ENCODE measurements at places on chromosomes 16 and 17. TPM values are rescaled to one million over a fixed set of nuclear protein-coding genes. Genes with fewer than 3 reads are reported as not detected.
A peak's percentile ranks its signal among the peaks of the same experiment; 100 is the strongest.

DNA sequence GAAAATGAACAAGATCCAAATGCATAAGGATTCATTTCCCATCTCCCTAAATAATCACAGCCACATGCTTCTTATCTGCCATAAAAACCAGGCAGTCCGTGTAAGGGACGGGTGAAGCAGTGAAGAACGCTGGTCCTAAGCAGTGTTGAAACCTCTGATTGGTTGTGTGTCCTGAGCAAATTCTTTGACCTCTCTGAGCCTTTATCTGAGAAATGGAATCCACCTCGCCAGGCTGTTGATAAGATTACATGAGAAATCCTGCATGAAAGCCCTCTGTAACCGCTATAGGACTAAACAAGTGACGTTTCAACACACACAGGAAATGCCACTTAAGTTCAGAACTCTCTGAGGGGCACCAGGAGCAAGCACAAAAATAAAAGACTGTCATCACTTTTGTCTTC lies 26.8 kb downstream of the GAS7 start:
- no peak for DNase-seq

DNA sequence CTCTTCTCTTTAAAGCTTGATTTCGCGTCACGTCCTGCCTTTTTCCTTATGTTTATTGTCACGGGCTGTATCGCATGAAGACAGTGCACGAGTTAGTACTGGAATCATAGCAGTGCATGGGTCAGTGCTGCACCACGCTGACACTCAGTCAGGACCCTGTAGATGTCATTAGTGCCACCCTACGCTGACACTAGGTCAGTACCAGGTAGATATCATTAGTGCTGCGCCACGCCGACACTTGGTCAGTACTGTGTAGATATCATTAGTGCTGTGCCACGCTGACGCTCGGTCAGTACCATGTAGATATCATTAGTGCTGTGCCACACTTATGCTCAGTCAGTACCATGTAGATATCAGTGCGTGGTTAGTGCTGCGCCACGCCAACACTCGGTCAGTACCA lies 106.2 kb upstream of the ZNF469 start:
- DNase-seq: no peak

- DNase-seq: no peak
Observed at GRCh38 chr16:11472851-11473250, 113.9 kb downstream of the LITAF start.

DNA sequence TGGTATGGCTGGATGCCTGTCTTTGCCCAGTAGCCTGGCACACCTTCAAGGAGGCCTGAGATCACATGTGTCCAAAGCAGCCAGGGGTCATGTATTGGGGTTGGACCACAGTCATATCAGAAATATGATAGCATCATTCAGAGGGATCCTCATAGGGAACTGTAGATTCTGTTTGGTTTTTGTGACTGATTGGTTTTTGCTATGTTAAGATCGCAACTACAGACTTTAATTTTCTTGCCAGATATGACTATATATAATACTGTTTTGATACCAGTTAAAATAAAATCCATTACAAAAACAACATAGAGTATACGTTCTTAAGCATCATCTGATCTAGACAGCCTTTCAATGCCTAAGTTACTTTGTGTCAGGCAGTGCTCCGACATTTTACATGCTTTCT lies 11.8 kb upstream of the SMPD3 start:
- DNase-seq: no peak

DNA sequence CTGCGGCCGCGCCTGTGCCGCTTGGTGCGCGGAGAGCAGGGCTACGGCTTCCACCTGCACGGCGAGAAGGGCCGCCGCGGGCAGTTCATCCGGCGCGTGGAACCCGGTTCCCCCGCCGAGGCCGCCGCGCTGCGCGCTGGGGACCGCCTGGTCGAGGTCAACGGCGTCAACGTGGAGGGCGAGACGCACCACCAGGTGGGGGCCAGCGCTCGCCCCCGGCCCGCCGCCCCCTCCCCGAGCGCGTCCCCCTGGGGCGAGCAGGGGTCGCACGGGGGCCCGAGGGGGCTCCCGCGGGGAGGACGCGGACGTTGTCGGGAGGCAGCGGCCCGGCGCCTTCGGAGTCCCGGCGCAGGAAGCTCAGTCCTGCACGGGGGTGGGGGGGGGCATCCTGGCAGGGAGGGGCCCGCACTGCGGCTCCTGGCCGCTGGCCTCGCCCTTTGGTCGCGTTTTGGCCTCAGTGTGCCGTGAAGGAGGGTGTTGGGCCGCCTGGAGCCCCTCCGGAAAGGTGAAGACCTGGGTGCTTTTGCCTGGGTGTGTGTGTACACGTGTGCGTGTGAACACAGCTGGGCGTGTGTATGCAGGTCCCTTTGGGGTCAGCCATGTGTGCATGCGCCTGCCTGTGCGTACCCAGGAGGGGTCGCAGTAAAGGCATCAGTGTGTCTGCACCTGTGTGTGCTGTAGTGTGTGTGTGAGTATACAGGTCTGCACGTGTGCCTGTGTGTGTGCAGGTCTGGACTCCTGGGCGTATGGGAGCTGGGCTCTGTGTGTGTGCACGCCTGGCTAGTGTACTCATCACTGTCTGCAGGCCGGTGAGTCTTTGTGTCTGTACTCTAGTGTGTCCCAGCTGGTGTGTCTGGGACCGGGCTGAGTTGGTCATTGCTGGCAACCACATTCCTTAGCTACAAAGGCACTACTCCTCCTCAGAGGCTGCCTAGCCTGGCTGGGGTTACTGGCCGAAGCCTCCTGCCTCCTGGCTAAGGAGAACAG lies 615 bp downstream of the NHERF2 start:
- DNase-seq: no peak

DNA sequence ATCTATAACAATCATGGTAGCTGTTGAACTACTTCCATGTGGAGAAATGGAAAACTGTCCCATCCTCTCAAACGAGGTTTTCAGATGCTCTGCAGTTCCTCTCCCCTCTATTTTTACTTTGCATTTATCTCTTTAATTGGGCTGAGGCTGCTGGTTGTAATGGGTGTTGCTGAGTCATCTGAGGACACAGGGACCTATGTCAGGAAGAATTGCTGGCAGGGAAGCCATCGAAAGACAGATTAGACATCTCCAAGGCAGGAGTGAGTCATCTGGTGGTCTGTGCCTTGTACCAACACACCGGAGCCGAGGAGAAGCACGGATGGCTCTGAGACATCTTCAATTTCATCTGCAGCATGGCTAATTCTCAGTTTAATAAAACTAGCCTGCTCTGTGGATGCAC lies 394.5 kb downstream of the GRIN2A start:
- no peak for DNase-seq

DNA sequence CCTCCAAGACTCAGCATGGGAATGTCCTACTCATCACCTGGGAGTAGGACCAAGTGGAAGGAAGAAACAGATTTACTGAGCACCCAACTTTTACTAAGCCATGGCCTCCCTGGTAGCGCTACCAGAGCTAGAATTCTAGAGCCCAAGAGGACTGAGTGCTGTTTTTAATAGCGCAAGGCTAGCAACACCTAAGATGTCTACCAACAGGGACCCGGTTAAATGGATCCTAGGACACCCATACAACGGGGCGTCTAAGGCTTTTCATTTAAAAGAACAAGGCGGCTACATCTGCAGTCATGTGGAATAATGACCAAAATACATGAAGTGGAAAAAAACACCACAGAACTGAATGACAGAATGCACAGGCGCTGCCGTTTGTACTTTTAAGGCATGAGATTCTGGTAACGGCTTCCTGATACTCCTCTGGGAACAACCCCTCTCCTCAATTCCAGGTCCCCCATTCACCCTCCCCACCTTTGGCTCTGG lies 5.1 kb downstream of the GGA2 start:
- DNase-seq: no peak

DNA sequence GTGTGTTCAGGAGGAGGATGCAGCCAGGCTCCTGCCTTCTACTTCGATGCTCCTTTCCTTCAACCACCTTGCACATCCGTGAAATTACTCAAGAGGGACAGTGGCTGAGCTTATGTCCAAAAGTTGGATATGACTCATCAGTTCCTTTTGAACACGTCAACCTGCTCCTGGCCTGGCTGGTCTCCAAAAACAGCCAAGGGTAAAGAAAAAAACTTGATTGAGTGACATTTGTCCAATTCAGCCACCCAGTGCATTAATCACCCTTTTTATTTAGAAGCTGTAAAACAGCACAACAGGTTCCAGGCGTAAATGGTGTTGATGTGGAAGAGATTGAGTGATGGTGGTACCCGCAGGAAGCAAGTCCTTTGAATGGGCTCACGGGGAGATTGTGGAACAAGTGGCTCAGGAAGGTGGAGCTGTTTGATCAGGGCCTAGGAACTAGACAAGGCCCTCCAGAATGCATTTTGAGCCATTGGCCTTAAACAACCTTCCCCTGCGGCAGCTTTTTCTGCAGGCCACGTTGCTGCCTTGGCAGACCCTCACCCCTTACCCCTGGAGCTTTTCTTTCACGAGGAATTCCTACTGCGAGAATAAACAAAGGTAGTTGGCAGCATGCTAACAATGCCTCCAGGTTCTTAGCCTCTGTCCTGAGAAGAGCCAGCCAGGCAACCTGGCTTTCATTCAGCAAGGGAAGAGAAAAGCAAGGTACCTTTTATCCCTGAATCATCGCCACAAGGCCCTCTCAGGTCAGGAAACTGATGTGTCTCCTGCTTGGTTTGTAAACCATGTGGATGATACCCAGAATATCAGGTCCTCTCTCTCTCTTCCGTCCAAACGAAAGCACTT lies 173.3 kb upstream of the CACNG5 start:
- DNase-seq: no peak

GRCh38 chr16:10979717-10980601 lies 35.6 kb downstream of the CLEC16A start:
- no peak for DNase-seq

GRCh38 chr17:44941712-44942331 lies 5.8 kb downstream of the KIF18B start:
- DNase-seq: no peak

- no peak for DNase-seq
Observed at GRCh38 chr16:31819948-31820347, 53.7 kb upstream of the ZNF267 start.

GRCh38 chr17:65665966-65666365 lies 104.5 kb upstream of the AXIN2 start:
- no peak for DNase-seq

- no peak for DNase-seq
Observed at GRCh38 chr16:86609115-86609514, 30.8 kb downstream of the FOXL1 start.

DNA sequence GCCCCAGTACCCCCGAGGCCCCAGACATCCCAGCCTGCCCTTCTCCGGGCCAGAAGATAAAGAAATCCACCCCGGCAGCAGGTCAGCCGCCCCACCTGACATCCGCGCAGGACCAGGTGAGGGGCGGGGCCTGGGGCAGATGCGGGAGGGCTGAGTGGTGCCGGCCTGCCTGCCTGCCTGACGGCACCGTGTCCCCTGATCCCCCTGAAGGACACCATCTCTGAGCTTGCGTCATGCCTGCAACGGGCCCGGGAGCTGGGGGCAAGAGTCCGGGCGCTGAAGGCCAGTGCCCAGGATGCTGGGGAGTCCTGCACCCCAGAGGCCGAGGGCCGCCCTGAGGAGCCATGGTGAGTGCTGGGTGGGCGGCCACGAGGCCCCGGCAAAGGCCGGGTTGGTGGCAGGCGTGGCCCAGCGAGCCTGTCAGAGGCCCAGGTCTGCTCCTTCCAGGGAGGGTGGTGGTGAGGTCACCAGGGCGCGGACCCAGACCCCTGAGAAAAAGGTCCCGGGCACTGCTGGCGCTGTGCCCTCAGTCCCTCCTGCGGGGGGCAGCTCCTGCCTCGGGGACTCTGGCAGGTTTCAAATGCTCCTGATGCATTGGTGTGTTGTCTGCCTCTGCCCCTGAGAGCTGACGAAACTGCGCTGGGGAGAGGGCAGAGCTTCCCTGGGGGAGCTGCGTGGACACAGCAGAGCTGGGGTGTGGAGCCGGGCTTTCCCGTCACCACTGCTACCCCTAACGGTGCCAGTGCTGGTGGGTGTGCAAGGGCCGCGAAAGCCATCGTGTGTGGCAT lies 1.2 kb downstream of the CDT1 start:
- peak; percentile 57 for DNase-seq

GRCh38 chr16:4399001-4399730 lies 17.2 kb downstream of the CORO7 start:
- no peak for DNase-seq

GRCh38 chr16:5604770-5605169 lies 507.2 kb upstream of the EEF2KMT start:
- DNase-seq: no peak

DNA sequence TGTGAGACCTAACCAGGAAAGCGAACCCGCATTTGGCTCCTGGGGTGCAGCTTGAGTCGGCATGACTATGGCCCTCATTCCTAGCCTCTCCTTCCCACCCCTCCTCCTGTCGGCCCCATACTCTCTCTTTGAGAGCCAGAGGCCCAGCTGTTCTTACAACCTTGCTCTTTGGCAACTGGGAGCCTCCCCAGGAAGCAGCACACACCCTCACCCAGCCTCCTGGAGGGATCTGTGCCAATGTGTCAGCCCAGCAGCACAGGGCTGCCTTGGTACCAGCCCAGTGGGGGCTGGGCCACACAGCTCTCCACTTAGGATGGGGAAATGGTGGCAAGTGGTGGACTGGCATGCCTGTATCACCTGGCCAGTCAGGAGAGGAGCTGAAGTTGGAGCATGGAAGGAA lies 70.3 kb upstream of the LGALS9 start:
- DNase-seq: no peak

The EVPLL gene
- 1.0 TPM for polyA plus RNA-seq

The PPP1R27 gene
- polyA plus RNA-seq: 0.31 TPM

The PGAP6 gene
- 18.9 TPM for polyA plus RNA-seq

The DPEP3 gene
- not detected for polyA plus RNA-seq

The TEX14 gene
- polyA plus RNA-seq: 0.01 TPM

The APOBR gene
- 1.4 TPM for polyA plus RNA-seq

The CCL17 gene
- not detected for polyA plus RNA-seq

The NPIPB6 gene
- polyA plus RNA-seq: not detected

Data from liver (tissue), 10 donors.